ENCODE measurements at places on chromosomes 2 and 18.
A peak's percentile ranks its signal among the peaks of the same experiment; 100 is the strongest.

GRCh38 chr2:10579876-10580514 lies 109.8 kb downstream of the NOL10 start:
- no peak for DNase-seq

GRCh38 chr2:187307606-187308005 lies 140.4 kb downstream of the CALCRL start:
- no peak for DNase-seq

GRCh38 chr2:207847098-207847806 lies 77.5 kb upstream of the FZD5 start:
- no peak for DNase-seq

GRCh38 chr2:31831585-31831984 lies 179.2 kb downstream of the MEMO1 start:
- DNase-seq: no peak

DNA sequence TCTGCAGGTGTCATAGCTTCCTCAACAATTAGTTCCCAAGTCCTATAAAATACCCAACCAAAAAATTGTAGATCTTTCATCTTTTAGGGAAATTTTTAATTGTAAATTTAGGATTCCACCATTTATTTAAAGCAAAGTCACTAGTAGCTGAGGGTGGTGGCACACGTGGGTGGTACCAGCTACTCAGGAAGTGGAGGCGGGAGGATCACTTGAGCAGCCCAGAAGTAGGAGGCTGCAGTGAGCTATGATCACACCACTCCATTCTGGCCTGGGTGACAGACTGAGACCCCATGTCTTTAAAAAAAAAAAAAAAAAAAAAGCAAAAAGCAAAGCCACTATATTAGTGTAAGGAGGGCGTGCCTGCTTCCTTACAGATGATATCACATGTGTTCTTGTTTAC lies 60.3 kb upstream of the GREB1L start:
- DNase-seq: no peak

- DNase-seq: peak; percentile 43
Measured at GRCh38 chr2:234861841-234862735, 89.7 kb upstream of the SH3BP4 start.

GRCh38 chr2:14615760-14616159 lies 16.8 kb upstream of the LRATD1 start:
- no peak for DNase-seq

DNA sequence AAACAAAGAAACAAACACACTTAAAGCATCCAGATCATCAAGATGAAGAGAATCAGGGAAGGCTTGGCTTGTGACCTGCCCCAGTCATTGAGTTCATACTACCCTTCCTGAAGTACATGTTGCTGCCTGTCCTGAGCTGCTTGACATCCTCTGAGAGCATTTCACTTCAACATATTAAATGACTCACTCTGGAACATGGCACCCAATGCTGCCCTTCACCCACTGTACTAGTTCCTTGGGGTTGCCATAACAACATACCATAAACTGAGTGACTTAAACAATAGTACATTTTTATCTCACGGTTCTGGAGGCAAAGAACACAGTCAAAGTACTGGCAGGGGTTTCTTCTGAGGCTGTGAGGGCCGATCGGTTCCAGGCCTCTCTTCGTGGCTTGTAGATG lies 371.3 kb downstream of the RNF144A start:
- DNase-seq: no peak

- no peak for DNase-seq
Measured at GRCh38 chr18:42922363-42922762, 193.1 kb downstream of the RIT2 start.

DNA sequence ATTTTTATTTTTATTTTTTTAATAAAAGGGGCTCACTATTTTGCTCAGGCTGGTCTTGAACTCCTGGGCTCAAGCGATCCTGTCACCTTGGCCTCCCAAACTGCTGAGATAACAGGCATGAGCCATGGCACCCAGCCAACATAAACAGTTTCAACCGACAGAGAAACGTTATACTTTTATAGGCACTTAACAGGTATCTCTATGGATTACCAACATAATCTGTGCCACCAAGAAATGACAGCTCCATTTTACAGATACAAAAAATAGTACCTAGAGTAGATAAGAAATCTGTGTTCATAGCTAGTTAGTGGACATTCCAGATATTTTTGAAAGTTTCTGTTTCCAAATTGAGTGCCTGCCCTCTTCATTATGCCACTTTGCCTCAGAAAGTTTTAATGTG lies 1316.7 kb downstream of the LRP1B start:
- no peak for DNase-seq

DNA sequence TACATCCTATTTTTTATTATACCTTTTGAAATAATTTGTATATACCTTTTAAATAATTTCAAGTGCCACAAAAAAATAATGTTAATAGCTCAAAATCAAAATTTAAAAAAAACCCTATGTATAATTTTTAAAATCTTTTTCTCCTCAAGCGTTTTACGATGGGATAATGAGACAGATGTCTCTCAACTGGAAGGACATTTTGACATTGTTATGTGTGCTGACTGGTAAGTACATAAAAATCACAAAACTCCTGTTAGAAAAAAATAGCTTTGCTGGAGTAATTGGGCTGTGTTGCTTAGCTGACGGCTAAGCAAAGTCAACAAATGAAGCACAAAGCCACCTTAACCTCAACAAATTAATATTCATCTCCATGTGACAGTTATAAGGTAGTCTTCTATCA lies 198.0 kb upstream of the SIX3 start:
- no peak for DNase-seq

GRCh38 chr2:159737917-159738296 lies 25.6 kb downstream of the MARCHF7 start:
- DNase-seq: no peak

GRCh38 chr2:6800553-6800952 lies 65.2 kb downstream of the CMPK2 start:
- DNase-seq: no peak

GRCh38 chr18:50729986-50730385 lies 89.8 kb downstream of the MRO start:
- DNase-seq: no peak

- no peak for DNase-seq
Measured at GRCh38 chr2:207567671-207568070, 37.9 kb downstream of the CREB1 start.

DNA sequence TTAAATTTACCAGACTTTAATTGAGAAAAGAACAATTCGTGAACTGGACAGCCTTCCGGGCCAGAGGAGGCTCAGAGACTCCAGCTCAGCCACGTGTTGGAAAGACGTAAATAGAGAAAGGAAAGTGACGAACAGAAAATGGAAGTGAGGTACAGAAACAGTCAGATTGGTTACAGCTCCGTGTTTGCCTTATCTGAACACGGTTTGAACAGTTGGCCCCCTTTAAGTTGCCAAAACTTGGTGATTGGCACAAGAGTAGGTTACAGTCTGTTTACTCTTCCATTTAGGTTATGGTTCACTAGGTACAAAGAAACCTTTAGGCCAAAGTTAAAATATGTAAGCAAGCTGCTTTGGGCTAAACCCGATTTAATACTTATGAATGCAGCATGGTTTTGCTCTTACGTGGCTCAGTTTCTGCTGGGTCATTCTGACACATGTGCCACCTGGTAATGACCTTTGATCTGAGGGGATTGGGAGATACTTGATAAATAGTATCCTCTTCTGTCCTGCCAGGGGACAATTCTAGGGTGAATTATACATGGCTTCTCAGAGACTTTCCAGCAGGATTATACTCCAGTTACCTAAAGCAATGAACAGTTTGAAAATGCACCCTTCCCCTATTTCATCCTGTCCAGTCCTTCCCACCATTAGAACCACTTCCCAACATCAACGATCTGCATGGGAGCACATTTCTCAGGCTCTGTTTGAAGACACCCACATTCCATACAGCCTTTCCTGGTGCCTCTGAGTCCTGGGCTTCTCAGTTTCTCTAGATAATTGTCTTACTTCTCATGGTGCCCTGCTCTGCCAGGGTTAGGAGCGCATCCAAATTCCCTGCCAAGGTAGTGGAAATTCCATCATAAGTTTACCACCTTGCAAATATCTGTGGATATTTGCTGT lies 65.1 kb upstream of the TGIF1 start:
- no peak for DNase-seq

GRCh38 chr18:49884959-49885358 lies 71.6 kb upstream of the ACAA2 start:
- DNase-seq: no peak

GRCh38 chr2:237604960-237605359 lies 14.4 kb upstream of the RAB17 start:
- DNase-seq: no peak

- DNase-seq: no peak
Measured at GRCh38 chr18:23240609-23240930, 105.3 kb downstream of the CABLES1 start.

DNA sequence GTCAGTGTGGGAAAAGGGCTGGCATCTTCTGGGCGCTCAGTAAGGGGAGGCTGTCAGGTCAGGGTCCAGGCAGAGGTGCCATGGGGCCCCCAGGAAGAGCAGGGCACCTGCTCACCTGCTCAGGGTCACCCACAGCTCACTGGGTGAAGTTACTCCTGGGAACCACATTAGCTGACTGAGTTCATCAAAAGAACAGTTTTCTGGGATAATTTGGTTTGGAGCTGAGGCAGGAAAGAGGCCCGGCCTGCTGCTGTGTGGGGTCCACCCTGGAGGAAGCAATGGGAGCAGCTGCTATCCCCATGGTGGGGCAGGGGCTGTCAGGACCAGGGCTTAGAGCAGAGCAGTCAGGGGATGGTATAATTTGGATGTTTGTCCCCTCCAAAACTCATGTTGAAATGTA lies 97.2 kb upstream of the GPC1 start:
- no peak for DNase-seq

- no peak for DNase-seq
Measured at GRCh38 chr2:75545387-75545786, 15.4 kb downstream of the EVA1A start.

DNA sequence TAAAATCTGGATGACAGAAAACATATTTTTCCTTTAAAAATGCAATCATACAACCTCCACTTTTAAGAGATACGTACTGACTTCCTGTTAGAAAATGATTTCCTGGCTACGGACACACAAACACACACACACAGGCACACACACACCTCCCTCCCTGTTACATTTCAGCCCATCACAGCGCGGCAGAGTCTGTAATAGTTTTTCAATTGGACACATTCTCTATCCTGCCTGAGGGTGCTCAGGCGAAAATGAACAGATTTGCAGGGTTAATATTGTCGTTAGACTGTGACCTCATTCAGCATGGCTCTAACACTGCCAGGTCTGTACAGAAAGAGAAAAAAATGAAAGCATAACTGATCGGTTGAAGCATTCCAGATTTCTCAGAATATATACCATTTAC lies 45.0 kb downstream of the KCTD1 start:
- DNase-seq: no peak

- no peak for DNase-seq
Measured at GRCh38 chr2:205908212-205909183, 177.5 kb downstream of the INO80D start.

DNA sequence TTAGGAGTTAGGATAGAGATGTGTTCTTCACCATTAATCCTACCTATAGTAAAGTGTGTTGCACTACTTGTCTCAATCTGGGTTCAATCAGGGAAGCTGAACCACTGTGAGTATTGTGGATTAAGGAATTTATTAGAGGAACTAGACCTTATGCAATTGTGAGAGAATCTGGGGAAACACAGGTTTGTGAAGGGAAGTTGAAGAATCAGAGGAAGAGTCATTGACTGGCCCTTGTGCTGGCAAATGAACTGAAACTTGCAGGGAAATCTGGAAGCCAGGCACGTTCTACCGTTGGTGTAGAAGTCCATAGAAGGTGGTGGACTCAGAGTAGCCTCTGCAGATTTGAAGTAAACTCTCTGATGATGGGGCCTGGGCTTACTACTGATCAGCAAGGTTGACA lies 44.7 kb upstream of the HK2 start:
- no peak for DNase-seq

- no peak for DNase-seq
Measured at GRCh38 chr2:85314884-85315242, 12.9 kb downstream of the TGOLN2 start.

DNA sequence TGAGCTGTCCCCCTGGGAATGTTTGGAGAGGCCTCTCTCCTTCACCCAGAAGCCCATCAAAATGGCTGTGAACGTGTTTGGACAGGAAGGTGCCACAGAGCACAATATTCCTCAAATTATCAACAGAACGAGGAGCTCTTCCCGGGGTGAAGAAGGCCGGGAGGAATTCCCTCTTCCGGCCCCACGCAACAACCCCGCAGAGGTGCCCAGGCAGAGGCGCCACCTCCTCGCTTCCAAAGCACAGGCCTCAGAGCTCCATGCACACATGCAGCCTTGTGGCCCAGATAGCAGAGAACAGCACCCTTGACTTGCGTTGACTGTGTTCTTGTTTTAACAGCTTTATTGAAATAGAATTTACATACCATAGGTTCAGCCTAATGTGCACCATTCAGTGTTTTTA lies 152.5 kb upstream of the SALL3 start:
- DNase-seq: no peak

- no peak for DNase-seq
Measured at GRCh38 chr18:73245345-73245744, 377.6 kb upstream of the NETO1 start.

GRCh38 chr18:6493194-6493593 lies 78.5 kb upstream of the L3MBTL4 start:
- no peak for DNase-seq

- no peak for DNase-seq
Measured at GRCh38 chr2:41937464-41937906, 110.3 kb upstream of the PKDCC start.

DNA sequence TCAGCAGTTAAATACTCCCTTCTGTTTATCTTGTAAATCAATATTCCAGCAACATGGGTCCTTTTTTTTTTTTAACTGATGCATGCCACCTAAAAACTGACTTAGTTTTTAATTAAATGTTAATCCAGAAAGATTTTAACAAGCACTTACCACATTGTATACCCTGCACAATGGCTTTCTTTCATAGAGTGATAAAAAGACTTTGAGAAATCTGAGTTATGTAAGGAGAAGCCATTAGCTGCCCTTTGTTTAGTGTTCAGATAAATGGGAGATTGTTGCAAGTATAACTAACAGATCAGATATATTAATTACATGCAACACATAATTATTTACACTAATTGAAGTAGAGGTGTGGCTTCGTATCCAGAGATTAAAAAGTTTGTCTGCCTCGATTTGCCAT lies 22.7 kb upstream of the NFATC1 start:
- DNase-seq: no peak

- DNase-seq: no peak
Measured at GRCh38 chr2:151943461-151943860, 115.2 kb upstream of the ARL5A start.

- no peak for DNase-seq
Measured at GRCh38 chr18:2169656-2170055, 401.6 kb downstream of the METTL4 start.

- no peak for DNase-seq
Measured at GRCh38 chr18:51192696-51193095, 4.8 kb downstream of the MEX3C start.

GRCh38 chr18:4017480-4017879 lies 437.6 kb downstream of the DLGAP1 start:
- DNase-seq: no peak

DNA sequence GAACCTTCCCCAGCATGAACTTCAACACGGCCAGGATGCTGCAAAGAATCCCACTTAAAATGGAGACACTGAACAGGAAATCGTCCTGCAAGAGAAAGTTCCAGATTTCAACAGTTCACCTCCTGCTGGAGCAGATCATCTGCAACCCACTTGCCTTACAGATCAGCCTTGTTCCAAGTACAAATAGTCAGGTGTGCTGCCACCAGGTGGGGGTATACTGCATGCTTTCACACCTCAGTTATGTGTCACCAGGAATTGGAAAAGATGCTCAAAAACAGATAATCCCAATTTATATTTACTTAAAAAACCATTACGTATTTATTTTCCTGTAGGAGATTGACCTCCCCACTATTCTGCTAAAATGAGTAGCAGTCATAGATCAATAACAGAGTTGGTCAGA lies 212.3 kb downstream of the MGAT5 start:
- no peak for DNase-seq

- no peak for DNase-seq
Measured at GRCh38 chr18:10486362-10486761, 31.9 kb downstream of the APCDD1 start.
